ENCODE measurements at places on chromosomes 12 and 14. TPM values are rescaled to one million over a fixed set of nuclear protein-coding genes. Genes with fewer than 3 reads are reported as not detected.

Gene SPTB
- 0.23 TPM for total RNA-seq

Gene LMNTD1
- total RNA-seq = 0.82 TPM

Gene ACSS3
- total RNA-seq = 0.10 TPM

Gene LRR1
- total RNA-seq = 8.3 TPM

Gene IQSEC3
- 0.18 TPM for total RNA-seq

Gene LYZ
- not detected for total RNA-seq

Gene DRAM1
- total RNA-seq = 40.7 TPM

Gene CISTR
- not detected for total RNA-seq

Gene TAS2R31
- 2.9 TPM for total RNA-seq

Gene PTPRR
- 0.15 TPM for total RNA-seq

Gene PTPRQ
- total RNA-seq = not detected

Gene KRT3
- not detected for total RNA-seq

Gene SLCO1B3
- total RNA-seq = not detected

Gene AQP2
- total RNA-seq = not detected

Gene TFCP2
- total RNA-seq = 17.0 TPM

Gene ZDHHC22
- not detected for total RNA-seq
